ENCODE measurements at places on chromosomes 4 and X. TPM values are rescaled to one million over a fixed set of nuclear protein-coding genes. Genes with fewer than 3 reads are reported as not detected.

GRCh38 chrX:146278381-146278780 lies 460.8 kb downstream of the SLITRK2 start:
- no peak for DNase-seq

Gene KLHL4
- total RNA-seq = not detected

Gene NXF2B
- total RNA-seq = not detected

DNA sequence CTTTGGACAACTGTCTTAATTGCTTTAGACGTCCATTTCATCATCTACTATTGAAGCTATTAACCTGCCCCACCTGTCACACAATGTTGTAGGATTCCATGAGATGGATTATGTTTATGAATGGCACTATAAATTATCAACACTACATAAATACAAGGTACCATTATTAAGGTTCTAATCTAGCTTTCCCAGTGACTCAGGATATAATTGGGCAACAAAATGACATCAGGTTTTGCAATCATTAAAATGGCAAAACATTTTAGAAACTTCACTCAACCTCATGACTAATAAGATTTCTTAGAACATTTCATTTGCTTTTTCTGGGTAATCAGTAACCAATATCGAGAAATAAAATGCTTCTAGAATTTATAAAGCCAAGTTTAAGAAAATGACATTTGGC lies 9.2 kb downstream of the HOPX start:
- DNase-seq = no peak

Gene NLGN4X
- total RNA-seq = not detected

DNA sequence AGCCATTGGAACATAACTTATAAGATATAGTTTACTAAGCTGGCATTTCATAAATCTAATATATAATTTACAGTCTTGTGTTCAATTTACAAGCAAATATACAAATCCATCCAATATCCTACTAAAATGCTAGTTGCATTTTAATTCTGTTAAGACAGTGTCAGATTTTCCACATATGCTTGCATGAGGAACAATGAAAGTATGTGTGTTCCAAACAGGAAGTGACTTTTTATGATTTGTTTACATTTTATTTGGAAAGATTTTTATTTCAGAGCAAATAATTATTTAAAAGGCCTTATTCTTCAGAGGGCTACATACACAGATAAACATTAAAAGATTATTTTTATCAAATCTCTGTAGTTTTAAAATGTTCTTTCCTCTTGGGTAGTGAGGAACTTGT lies 130.1 kb downstream of the KLHL34 start:
- DNase-seq = no peak

- DNase-seq = no peak
These were observed 8.7 kb downstream of the GUCY2F start for GRCh38 chrX:109472939-109473735.

Gene MEPE
- not detected for total RNA-seq

Gene IL1RAPL1
- not detected for total RNA-seq
